ENCODE measurements at places on chromosomes 7 and 10.

- DNase-seq = peak; percentile 3
Observed at GRCh38 chr7:133682364-133683181, 429.7 kb downstream of the EXOC4 start.

- DNase-seq = no peak
Observed at GRCh38 chr7:148397985-148398384, 192.6 kb upstream of the C7orf33 start.

- no peak for DNase-seq
Observed at GRCh38 chr7:90821961-90822620, 226.0 kb downstream of the CDK14 start.

DNA sequence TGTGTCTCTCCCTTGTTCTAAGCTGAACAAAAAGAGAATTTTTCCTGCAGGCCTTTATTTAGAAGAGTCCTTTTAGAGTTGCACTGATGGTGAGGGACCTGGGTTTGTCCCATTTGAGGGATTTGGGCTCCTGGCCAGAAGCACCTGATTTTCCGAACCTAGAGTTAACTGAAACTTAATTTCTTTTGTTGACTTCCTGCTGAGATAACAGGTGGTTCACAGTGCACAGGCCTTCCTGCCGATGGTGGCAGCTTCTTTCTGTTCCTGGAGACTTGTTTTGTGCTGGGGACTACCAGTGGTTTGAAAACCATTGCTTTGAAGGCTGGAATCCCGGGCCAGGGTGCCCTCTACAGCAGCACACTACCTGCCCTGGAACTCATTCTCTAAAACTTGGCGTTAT lies 99.2 kb downstream of the SUGCT start:
- DNase-seq = no peak

GRCh38 chr7:122597277-122597676 lies 101.6 kb downstream of the RNF133 start:
- DNase-seq = no peak

- DNase-seq = no peak
Observed at GRCh38 chr7:2807460-2807844, 36.7 kb downstream of the GNA12 start.

DNA sequence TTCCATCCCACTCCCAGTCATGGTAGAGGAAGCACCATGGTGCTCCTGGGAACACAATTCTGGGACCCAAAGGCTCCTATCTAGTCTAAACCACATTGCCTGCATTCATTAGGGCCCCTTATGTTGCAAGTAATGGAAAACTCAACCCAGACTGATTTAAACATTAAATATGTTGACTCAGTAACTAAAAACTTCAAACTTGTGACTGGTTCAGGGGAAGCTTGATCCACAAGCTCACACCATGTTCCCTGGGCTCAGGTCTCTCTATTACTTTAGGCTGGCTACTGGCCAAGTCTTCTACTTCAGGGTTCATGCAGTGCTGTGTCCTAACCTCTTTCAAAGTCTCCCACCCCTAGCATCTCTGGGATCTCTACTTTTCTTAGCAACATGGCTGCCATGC lies 13.1 kb downstream of the WNT16 start:
- DNase-seq = no peak

DNA sequence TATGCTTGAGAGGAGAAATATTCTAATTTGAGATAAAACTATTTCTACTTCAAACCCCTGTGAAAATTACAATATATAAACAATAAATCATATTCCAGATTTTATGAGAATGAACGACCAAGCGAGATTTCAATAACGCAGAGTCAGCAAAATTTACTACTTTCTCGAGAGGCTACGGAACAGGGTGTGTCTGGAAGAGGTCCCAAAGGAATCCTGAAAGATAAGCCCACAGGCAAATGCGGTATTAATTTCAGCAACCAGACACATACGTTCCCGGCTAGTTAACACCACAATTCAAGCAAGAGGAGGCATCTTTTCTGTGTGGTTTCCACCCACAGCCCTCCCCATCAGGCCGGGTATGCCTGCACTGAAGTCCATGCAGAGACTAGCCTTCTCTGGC lies 26.4 kb downstream of the BEND7 start:
- DNase-seq = no peak

DNA sequence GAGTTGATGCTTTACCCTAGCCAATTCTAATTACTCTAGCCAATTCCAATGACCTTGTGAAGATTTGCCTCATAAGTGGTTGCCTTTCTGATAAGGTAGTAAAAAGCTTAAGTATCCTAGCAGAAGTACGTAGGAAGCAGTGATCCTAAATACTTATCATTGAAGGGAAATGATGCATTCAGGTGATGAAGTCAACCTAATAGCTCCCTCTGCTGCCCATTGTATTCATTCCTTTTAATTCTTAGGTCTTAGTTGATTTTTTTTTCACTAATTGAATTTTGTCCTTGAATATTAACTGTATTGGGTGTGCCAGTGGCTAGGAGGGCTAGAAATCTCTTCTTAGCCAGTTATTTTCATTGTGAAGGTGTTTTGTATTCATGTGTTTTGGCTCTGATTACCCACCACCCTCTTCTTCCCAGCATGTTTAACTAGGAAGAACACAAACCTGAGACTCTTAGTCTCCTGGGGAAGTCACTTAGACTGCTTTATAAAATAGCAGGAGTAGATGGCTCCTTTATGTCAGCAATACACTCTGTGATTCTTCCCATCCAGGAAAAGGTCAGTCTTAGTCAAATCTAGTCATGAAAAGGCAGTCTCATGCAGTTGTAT lies 46.3 kb downstream of the PLEKHA8 start:
- DNase-seq = no peak

GRCh38 chr10:126511917-126512479 lies 123.7 kb upstream of the ADAM12 start:
- no peak for DNase-seq

DNA sequence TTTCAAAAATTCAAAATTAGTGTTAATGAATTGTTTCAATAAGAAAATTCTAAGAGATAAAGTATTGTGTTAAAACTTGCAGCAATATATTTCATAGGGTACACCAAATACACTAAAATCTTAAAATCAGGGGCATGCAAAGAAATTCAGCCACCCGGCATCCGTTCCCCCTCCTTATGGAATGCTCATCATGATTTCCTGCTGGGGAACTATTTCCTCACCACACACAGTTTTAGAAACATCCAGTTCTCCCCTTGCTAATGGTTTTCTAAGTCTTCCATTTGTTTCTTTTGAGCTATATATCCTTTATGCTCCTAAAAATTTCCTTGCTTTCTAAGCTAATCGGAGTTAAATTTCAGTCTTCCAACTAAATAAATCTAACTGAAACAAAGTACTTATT lies 60.7 kb downstream of the CHCHD3 start:
- no peak for DNase-seq

DNA sequence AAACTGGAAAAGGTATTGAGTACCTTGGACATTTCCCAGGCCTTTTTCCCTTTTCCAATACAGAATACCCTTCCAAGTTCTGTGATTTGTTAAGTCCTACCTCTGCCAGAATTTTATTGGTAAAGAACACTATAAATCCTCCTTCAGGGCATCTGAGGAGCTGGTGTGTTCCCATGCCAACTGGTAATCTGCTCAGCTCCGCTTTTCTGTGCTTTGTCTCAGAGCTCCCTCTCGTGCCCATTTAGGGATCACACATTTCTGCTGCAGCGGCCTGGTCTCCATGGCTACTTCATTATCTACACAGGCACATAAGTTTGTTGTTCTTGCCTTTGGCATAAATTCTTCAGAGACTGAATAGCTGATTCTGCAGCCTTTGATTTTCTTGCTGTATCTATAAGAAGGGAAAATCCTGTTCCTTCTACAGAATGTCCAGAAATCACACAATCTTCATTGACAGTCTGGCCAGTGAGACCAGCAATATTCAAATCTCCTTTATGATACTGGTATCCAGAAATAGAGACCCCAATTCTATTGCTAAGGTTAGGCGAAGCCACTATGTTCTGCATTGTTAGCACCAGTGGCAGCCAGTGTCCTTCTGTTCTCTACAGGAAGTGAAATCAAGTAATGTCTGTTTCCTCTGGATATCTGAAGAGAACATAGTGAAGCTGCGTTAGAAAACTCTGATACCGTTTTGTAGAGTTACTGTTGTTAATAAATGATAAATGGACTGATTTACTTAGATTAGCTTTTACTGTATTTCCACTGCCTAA lies 51.9 kb downstream of the DENND11 start:
- DNase-seq = no peak
